ENCODE measurements at places on chromosomes 7 and 10. TPM values are rescaled to one million over a fixed set of nuclear protein-coding genes. Genes with fewer than 3 reads are reported as not detected.

MMRN2 gene
- 292 TPM for total RNA-seq

UPK3B gene
- not detected for total RNA-seq

ACTR3C gene
- 5.4 TPM for total RNA-seq

SPDYE2 gene
- not detected for total RNA-seq

VIPR2 gene
- not detected for total RNA-seq

C10orf53 gene
- total RNA-seq, result not detected

WDFY4 gene
- 1.5 TPM for total RNA-seq

MOGAT3 gene
- not detected for total RNA-seq

ICA1 gene
- 25.3 TPM for total RNA-seq

CCL24 gene
- not detected for total RNA-seq

OR6V1 gene
- total RNA-seq, result not detected
